ENCODE measurements at places on chromosomes 2 and 18.

GRCh38 chr2:207274530-207275189 is 108.9 kb upstream of the KLF7 start:
- peak; percentile 73 for DNase-seq

- no peak for DNase-seq
These were observed 4.8 kb downstream of the ANO7 start for GRCh38 chr2:241193271-241193670.

GRCh38 chr2:119119076-119119785 is 39.3 kb downstream of the C1QL2 start:
- DNase-seq = no peak

GRCh38 chr18:77316641-77317040 is 67.0 kb downstream of the GALR1 start:
- no peak for DNase-seq

DNA sequence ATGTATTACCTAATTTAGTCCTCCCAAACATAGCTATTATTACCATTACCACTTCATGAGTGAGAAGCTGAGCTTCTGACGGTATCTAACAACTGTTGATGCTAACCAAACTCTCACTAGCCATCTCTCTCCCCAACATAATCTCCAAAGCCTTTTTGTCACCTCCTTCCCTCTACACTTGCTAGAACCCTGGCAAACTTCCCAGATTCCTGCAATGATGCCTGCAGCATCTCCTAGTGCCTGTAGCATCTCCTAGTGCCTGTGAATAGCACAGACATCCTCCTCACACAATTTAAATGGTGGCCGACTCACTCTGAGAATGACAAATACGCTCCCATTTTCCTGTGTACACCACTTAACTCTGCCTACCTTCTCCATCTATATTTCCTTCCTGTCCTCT is 126.7 kb downstream of the STK39 start:
- peak; percentile 3 for DNase-seq

DNA sequence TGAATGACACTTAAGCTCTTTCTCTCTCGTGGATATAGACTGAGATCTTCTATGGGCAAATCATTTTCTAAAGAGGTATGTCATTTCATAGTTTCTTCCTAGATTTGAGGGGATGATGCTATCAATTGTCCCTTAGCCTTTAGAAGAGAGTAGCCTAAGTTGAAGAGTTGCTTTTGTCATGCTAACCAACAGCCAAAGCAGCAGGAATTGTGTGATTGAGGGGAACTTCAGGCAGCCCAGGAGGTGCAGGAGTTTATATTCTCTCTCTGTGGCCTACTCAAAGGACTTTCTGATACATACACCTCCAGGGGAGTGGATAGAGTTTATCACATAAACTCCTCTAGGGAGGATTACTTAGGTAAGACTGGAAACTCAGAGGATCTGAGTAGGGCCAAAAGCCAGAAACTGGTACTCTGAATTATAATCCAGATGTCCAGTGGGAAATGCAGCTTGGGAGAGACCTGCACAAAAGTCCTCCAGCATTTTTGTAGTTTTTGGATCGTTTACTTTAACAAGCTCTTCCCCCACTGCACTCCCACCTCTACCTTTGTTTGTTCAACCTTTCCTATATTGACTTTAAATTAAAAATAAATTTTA is 150.7 kb upstream of the CCDC68 start:
- no peak for DNase-seq

DNA sequence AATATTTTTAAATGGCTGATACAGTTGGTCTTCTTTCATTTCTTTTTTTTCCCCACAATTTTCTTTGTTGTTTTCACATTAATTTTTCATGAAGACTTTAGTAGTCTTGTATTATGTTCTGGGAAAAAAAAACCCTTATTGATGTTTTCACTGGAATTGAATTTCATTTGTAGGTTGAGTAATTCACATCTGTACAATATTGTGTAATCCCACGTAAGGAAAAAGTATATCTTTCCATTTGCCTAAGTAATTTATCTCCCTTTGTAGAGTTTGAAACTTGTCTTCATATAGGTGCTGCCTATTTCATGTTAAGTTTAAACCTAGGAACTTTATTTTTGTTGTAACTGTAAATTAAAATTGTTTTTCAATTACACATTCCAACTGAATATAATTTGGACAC is 2.0 kb downstream of the DNAJC27 start:
- DNase-seq = peak; percentile 2

DNA sequence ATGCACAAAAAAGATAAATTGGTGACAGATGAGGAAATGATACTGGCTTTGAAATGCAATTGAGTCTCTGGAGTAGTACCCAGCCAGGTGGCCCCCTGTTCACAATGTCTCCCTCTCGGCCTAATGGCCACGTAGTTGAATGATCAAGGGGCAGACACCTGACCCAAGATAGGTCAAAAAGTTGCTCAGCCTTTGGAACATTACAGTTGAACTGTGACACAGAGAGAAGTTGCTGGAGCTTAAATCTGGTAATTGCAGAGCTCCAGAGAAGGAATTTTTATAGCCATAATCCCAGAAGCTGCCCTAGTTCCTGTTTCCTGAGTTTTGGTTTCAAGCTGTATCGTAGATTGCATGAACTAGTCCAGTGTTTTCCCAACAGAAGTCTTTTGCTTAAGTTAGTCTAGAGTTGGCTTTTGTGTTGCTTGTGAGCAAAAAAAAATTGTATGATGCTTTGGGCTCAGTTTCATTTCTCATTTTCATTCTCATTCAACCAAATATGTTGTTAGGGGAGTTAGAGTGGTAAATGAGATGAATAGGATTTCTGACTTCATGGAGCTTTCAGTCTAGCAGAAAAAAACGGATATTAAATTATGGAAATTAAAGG is 117.9 kb downstream of the CSRNP3 start:
- DNase-seq = no peak

DNA sequence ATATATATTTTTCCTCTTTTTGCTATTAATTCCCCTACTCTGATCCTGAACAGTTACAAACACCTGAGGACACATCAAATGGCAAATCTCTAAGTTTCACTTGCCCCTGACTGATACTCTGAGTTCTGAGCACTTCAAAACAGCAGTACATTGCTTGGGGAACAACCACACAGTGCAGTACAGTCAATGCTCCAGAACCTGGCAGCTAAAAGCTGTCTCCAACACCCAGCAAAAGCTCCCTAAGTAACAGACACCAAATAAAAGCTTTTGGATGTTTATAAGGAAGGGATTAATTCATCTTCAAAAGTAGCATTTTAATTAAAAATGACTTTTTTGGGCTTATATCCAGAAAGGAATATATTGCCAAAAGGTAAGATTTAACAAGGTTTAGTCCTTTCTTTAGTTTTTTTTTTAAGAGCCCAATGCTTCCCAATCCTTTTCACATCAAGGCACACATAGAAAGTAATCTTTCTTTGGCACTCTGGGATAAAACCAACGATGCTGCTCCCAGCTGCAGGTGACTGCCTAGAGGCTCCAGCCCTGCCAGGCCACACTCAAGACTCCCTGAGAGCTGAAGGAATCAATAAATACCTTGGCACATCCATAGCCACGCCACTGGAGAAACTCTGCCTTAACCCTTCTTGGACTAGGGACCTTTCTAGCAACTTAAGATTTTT is 164.9 kb upstream of the ZFP36L2 start:
- DNase-seq = no peak

- no peak for DNase-seq
These were observed 11.4 kb upstream of the NDUFV2 start for GRCh38 chr18:9091066-9091476.

DNA sequence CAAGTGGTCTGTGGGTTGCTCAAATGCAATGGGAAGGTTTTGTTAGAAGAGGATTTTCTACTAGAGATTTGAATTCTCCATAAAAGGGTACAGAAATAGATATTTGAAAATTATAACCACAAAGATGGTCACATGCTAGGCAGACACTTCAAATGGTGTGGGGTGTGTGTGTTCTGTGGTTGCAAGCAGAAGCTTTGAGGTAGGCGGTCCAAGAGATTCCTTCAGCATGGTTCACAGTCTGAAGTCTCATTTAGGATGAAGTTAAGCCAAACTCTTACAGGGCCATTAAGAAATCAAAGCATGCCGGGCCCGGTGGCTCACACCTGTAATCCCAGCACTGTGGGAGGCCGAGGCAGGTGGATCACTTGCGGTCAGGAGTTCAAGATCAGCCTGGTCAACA is 38.3 kb upstream of the RMDN2 start:
- DNase-seq = peak; percentile 79

DNA sequence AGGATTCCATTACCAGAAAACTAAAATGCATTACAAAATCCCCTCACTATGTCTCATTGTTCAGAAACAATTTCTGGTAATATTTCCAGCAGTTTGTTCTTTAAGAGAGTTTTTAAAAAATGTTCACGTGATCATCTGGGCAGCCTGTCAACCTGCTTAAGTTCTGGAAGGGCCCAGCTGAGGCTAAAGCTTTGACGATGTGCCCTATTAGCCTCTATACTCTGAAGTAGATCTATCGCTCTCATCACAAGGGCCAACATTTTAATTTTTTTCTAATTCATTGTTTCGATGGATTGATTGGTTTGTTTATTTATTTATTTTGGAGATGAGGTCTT is 205.8 kb downstream of the PRKCE start:
- no peak for DNase-seq

GRCh38 chr2:125386074-125386473 is 1269.9 kb upstream of the GYPC start:
- no peak for DNase-seq

- peak; percentile 86 for DNase-seq
These were observed 80.4 kb upstream of the RND3 start for GRCh38 chr2:150567771-150568301.

GRCh38 chr2:211093743-211094303 is 537.4 kb downstream of the CPS1 start:
- DNase-seq = no peak

DNA sequence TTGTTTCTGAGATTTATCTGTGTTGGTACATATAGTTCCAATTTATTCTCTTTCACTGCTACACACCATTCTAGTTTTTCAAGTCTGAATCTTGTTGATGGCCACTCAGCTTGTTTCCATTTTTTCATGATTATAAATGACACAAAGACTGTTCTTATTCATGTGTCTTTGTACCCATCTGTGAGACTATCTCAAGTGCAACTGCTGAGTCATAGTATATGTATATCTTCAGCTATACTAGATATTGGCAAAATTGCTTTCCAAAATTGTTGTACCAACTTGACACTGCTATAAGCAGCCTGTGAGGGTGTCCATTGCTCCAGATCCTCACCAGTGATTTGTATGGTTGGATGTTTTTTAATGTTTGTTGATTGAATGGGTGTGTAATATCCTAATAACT is 37.2 kb upstream of the RTN4 start:
- no peak for DNase-seq

DNA sequence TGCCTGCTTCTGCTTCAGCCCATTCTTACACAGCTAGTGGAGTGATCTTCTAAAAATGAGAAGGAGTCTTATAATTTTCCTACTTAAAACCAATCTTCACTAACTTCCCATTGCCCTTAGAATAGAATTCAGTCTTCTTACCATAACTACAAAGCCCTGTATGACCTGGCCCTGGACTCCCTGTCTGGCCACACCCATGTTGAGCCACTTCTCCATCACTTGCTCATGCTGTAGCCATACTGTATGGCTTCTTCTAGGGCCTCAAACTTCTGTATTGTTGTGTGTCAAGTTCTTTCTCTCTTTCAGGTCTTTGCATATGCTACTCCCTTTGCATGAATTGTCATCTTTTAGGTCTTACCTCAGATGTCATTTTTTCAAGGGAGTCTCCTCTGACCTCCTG is 11.2 kb downstream of the DGUOK start:
- no peak for DNase-seq

- peak; percentile 95 for DNase-seq
These were observed 144.4 kb upstream of the ITGA6 start for GRCh38 chr2:172282944-172283343.

GRCh38 chr2:42067521-42067920 is 19.7 kb downstream of the PKDCC start:
- DNase-seq = no peak

DNA sequence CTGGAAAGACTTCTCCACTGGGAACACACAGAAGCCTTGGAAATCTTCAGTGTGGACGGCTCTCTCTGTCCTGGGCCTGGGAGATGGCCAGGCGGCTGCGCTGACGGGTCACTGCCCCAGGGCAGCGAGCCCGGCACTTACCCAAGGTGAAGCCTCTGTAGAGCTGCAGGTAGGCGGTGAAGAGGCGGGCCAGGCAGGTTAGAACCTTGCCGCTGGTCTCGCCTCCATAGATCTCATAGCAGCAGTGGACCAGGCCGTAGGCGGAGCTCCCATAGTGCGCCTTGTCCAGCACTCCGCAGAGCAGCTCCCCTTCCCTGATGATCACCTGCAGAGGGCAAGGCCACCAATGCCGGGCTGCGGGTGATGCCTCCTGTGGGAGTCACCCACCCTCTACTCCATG is 53.0 kb downstream of the POLR1A start:
- DNase-seq = no peak

GRCh38 chr18:40917056-40917455 is 1038.0 kb upstream of the PIK3C3 start:
- DNase-seq = peak; percentile 70

DNA sequence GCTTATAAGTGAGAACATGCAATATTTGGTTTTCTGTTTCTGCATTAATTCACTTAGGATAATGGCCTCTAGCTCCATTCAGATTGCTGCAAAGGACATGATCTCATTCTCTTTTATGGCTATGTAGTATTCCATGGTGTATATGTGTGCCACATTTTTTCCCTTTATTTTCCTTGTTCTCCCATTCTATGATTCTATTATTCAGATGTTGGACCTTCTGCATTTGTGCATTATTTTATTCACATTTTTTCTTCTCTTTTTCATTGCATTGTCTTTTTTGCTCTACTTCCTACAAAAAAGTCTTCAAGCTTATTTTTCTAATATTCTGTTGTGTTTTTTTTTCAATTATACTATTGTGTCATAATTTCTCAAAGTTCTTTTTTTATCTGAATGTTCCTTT is 11.1 kb upstream of the ANTXR1 start:
- no peak for DNase-seq

GRCh38 chr18:48915626-48916425 is 34.9 kb downstream of the SMAD7 start:
- DNase-seq = peak; percentile 48

GRCh38 chr18:22844190-22844589 is 88.9 kb upstream of the RBBP8 start:
- no peak for DNase-seq

DNA sequence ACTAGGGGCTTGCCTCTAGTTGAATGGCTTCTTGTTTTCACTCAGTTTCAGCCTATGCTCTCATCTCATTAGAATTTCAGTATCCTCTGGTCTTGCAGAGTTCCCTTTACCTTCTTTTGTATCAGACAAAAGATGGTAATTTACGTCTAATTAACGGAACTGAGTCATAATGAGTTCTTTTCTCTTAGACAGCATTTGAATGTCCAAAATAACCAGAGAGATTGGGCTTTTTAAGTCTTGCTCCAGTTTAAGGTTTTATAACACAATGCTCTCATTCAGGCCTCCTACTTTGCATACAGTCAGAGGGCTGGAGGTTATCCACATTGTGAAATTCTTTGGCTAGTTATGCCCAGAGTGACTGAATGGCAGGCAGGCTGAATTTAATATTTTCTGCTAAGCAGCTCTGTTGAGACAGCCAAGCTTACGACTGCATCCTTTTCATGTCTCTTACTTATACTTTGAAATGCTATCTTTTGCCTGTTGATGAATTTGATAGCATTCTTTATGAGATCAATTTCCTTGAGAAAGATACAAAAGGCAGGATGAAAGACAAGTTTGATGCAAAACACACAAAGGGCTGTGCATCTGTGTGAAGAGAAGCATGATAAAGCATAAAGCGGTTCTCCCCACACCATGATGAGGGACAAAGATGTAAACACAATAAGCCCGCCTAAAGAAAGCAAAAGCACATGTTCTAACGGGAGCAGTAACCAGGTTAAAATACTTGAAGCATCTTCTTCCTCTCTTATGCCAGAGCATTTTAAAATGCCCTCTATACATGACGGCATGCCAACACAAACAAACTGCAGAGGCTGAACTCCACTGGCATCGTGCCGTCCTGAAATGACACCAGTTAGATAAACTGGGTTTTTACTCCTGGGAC is 90.0 kb downstream of the CDH2 start:
- peak; percentile 46 for DNase-seq

Data from fibroblast of skin of right quadriceps (primary cell).